ENCODE measurements at places on chromosomes 6 and 20. TPM values are rescaled to one million over a fixed set of nuclear protein-coding genes. Genes with fewer than 3 reads are reported as not detected.

DNA sequence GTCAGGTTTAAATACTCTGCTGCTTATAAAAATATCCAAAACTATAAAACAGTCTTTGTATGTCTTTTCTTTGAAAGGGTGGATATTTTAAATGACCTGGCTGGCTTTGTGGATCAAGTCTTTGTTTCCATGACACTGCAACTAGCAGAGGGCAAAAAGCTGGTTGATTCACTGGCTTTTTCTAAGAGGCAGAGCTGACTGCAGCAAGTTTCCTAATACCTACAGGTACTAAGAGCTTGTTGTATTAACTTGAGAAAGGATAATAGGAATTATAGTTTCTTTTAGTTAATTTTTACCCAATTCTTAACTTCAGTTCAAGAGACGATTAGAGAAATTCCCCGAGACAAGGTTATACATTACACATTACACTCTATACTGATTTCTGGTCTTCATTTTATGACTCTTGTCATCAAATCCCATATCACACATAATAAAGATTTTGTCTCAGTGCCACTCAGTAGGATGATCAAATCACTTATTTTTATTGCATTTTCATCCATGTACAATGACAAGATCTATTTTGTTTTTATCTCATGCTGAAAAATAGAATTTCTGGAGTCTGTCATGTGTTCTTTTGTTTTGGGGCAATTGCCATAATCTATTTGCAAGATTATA, 120.1 kb upstream of the RIMS1 start:
- no peaks in the 10 kb centered on the region for H3K36me3 ChIP-seq
- no peaks in the 10 kb centered on the region for H3K27me3 ChIP-seq
- H3K4me3 ChIP-seq: no peak overlapping the region
- DNase-seq: no peak
- H3K27ac ChIP-seq: no peak overlapping the region

GRCh38 chr6:157892363-157892877, 69.4 kb downstream of the SNX9 start:
- no peak overlapping the region for H3K27ac ChIP-seq
- no peaks in the 10 kb centered on the region for H3K27me3 ChIP-seq
- no peak overlapping the region for H3K4me3 ChIP-seq
- no peaks in the 10 kb centered on the region for H3K4me1 ChIP-seq
- H3K36me3 ChIP-seq: peaks cover 28% of the 10 kb centered on the region
- no peak for DNase-seq

GRCh38 chr6:41639809-41640371, 1.6 kb downstream of the MDFI start:
- peak overlapping the region; percentile 92 for H3K4me3 ChIP-seq
- peak overlapping the region; percentile 91 for H3K27ac ChIP-seq
- peaks cover 54% of the 10 kb centered on the region for H3K4me1 ChIP-seq

DNA sequence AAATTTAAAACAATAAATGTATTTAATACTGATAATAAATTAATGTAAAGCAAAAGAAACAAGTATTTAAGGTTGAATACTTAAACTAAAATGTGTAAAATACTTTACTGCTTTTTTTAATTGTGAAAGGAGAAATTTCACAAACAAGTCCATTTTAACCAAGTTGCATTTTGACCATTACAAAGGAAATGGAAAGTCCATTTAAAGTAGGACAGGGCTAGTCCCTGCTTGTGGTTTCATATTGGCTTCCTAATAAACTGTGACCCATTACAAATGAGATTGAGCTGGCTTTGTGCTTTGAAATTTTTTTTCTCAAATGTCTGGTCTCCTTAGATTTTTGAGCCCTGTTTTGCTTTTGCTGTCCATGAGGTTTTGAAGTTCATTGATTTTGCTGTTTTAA, 527.6 kb downstream of the MAFB start:
- H3K36me3 ChIP-seq: no peaks in the 10 kb centered on the region
- H3K4me3 ChIP-seq: no peak overlapping the region
- peaks cover 6% of the 10 kb centered on the region for H3K4me1 ChIP-seq
- H3K27me3 ChIP-seq: no peaks in the 10 kb centered on the region
- DNase-seq: no peak

The ALDH8A1 gene
- 0.46 TPM for total RNA-seq

Measured in type B pancreatic cell (in vitro differentiated cells).